ENCODE measurements at places on chromosomes 3 and 15.

DNA sequence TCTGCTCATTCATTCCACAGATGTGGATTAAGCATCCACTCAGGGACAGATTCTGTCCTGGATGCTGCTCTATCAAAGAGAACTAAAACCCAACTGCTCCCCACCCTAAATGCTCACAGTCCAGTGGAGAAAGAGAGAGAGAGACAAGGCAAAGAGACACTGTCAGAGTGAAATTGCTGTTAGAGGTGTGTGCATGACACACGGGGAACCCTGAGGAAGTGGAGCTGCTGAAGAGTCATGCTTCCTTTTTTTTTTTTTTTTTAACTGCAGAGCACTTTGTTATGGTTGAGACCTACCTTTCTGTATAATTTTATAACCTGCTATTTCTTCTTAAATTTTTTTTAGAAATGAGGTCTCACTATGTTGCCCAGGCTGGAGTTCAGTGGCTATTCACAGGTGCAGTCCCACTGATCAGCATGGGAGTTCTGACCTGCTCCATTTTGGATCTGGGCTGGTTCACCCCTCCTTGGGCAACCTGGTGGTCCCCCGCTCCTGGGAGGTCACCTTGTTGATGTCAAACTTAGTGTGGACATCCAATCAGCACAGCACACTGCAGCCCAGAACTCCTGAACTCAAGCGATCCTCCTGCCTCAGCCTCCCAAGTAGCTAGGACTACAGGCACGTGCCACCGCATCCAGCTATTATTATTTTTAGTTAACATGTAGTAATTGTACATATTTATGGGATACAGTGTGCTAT, 18.2 kb upstream of the PSTPIP1 start:
- no peak for DNase-seq

- DNase-seq: no peak
Observed at GRCh38 chr3:143795874-143796273, 52.4 kb downstream of the SLC9A9 start.

DNA sequence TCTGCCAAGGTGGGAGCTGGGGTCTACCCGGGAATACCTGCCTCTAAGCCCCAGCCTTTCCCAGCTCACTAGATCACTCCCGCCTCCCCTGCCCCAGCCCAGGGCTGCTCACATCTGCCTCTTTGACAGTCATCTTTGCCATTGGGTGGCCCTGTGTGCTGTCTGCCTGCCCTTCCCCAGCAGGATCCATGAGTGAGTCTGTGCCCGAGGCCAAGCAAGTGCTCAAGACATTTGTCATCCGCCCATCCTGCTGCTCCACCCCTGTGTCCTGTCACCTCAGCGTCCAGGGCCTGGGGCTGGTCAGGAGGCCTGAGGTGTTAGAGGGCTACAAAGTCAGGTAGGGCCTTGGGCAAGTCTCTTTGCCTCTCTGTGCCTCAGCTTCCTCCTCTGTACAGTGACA, 89.4 kb downstream of the LSM3 start:
- DNase-seq: no peak

DNA sequence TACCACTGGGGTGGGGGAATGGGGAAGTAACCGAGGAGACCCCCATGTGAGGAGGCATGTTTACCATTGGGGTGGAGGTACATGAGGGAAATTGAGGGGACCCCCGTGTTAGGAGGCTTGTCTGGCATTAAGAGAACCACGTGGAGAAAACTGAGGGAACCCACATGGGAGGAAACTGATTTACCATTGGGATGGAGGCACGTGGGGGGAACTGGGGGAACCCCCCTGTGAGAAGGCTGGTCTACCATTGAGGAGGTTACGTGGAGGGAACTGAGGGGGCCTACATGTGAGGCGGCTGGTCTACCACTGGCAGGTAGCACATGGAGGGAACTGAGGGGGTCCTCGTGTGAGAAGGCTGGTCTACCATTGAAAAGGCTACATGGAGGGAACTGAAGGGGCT, 159.4 kb downstream of the FBLN2 start:
- no peak for DNase-seq

- DNase-seq: no peak
Observed at GRCh38 chr3:24137958-24138875, 193.1 kb downstream of the NR1D2 start.

DNA sequence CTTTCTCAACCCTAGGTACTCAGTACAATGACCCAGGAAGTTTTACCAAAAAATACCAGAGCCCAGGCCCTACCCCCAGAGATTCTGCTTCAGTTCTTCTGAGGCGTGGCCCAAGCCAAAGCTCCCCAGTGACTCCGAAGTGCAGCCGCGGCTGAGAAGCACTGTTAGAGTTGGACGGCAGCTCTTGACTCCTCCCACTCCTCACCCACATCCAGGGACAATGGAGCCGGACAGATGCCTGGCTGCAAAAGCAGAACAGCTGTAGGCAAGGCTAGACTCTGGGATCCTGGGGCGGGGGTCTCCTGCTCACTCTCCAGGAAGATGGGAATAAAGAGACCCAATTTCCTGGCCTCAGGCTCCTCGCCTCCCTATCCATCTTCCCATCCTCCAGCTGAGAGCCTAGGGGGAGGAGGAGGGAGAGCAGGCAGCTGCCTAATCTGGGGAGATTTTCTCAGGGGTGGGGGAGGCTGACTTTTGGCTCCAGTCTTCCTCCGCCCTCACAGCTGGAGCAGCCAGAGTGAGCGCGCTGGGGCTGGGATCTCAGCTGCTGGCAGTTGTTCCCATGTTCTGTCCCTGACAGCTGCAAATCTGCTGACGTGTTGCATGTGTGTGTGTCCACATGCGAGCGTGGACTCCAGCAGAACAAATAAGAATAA, 223.8 kb downstream of the OPA1 start:
- DNase-seq: peak; percentile 41

GRCh38 chr3:193883551-193883950, 252.4 kb upstream of the HES1 start:
- DNase-seq: no peak

- no peak for DNase-seq
Observed at GRCh38 chr3:179464323-179465092, 13.2 kb upstream of the GNB4 start.

GRCh38 chr3:88986834-88987233, 120.6 kb upstream of the EPHA3 start:
- DNase-seq: peak; percentile 81

DNA sequence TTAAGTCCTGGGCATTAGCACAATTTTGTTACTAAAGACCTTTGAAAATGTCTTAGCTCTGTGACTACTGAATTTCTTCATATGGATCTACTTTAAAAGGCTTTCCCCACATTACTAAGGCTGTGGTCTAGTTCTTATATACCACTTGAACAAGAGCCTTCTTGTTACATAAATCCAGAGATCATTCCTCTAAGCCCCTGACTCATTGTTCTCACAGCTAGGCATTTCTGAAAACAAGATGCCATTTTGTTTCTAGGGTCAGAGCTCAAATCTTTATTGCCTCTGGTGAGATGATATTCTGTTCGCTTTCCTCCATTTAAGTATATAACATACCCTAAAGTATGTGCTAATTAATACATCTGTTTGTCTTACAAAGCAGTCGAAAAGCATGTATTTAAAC, 29.8 kb upstream of the LPP start:
- peak; percentile 74 for DNase-seq

DNA sequence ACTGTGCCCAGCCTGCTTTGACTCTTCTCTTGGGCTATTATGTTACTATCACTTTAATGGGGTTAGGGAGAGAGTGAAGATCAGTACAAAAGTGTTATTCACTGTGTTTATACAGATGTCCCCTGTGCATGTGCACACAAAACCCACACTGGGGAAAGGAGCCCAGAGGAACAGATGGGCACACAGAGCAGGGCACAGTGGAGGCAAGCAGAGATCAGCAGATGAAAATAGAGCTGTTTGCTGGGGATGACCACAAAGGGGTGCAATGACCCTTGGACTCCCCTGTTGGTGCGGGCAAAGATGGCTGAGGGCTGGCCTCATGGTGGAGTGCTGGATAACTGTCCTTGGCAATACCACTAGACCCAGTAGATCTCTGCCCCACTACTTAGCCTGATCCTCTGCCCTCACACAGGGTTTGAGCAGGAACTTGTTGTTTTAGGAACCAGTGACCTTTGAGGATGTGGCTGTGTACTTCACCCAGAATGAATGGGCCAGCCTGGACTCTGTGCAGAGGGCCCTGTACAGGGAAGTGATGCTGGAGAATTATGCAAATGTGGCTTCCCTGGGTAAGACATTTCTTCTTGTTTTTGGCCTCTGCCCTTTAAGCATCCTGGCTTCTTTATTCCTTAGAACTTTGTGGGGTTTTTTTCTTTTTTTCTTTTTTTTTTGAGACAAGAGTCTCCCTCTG, 5.3 kb downstream of the ZNF620 start:
- DNase-seq: no peak

GRCh38 chr3:197711973-197712707, 24.6 kb downstream of the RUBCN start:
- DNase-seq: peak; percentile 98

- DNase-seq: no peak
Observed at GRCh38 chr3:38095669-38096483, 41.1 kb downstream of the ACAA1 start.

DNA sequence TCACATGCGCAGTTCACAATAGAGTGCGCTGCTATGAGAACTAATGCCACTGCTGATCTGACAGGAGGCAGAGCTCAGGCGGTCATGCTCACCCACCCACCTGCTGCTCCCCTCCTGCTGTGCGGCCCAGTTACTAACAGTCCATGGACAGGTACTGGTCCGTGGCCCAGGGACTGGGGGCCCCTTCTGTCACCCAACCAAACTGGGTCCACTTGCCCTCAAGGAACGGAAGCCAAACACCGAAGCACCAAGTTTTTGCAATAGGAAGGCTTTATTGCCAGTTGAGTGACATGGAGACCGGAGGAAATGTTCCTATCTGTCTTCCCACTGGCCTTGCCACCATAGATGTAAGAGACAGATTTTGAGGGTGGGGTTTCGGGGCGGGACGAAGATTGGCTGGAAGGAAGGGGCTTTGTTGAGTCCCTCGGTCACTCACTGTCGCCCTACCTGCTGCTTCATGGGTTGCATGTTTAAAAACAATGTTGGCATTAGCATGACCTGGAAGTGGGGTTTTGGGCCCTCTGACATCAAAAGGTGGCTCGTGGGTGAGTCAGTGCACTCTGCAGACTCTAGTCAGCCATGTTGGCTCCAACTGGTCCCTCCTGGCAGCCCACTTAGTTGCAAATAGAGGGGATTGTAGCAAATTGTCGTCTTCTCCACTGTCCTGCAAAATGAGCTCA, 141.0 kb downstream of the TJP1 start:
- no peak for DNase-seq

- DNase-seq: no peak
Observed at GRCh38 chr3:56940976-56941375, 119.5 kb upstream of the SPATA12 start.

DNA sequence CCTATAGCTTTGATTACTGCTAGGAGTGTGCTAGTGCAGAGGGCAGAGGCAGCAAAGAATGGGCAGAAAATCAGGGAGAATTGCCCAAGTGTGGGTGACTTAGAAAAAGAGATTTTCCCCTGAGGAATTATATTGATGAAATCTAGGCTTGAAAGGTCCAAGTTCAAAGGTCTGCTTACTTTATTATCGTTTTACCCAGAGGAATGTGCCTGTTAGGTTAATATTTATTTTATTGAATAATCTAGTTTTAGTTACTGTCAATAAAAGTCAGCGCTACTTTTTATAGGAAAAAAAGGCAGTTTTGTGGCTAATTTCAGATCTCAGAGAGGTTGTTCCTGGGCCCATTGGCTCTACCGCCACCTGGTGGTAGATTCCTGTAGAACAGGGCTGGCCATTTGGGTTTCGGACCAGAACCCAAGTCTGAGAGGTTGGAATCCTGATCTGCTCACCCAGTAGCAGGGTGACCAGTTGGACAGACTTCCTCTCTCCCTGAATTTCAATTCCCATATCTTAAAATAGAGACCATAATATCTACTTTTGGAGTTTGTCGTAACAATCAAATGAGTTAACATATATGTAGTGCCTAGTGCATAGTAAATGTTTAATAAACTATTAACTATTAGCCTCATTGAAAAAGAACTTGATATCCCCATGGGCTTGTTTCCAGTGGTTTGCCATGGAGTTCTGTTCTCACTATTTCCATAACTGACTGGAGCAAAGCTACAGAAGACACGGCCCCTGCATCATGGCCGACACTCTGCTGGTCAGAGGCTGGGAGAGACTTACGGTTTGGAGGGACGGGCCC, 62.7 kb upstream of the ZNF148 start:
- peak; percentile 41 for DNase-seq

DNA sequence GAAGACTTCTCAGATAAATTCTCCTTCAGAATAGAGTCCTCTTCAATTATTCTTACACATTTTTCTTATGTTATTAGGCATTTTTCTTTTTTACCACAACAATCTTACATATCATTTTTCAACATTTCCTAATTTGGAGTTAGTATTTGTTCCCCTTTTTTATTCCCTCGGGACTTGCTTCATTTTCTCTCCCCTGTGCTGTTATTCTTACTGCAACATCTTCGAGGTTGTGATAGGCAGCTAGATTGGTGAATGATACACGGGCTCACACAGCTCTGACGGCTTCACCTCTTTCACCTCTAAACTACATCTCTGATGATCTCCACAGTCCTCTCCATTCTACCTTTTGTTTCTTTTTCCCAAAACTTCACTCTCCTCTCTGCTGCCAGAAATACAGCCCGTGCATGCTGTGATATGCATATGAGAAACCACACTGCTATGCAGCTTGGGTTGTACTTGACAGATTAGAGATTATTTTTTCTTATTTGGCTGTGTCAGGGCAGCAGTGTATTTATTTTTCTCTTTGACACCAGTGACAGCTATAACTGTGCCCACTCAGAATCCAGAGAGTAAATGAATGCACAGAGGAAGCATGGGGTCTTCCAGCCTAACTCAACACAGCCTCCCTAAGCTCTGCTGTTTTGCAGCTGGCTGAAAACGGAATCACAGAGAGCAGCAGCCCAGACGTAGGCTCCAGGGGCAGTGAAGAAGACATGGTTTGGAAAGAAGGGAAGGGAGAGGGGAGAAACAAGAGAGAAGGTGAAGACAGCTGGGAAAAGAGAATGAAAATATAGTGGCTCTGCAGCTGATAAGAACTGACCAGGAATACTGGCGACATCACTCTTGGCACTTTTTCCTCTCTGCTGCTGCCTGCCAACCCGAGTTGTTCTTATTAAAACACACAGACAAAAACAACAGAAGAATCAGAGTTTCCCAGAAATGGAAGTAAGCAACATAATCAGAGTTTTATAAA, 61.8 kb downstream of the SLC9A9 start:
- DNase-seq: peak; percentile 36

DNA sequence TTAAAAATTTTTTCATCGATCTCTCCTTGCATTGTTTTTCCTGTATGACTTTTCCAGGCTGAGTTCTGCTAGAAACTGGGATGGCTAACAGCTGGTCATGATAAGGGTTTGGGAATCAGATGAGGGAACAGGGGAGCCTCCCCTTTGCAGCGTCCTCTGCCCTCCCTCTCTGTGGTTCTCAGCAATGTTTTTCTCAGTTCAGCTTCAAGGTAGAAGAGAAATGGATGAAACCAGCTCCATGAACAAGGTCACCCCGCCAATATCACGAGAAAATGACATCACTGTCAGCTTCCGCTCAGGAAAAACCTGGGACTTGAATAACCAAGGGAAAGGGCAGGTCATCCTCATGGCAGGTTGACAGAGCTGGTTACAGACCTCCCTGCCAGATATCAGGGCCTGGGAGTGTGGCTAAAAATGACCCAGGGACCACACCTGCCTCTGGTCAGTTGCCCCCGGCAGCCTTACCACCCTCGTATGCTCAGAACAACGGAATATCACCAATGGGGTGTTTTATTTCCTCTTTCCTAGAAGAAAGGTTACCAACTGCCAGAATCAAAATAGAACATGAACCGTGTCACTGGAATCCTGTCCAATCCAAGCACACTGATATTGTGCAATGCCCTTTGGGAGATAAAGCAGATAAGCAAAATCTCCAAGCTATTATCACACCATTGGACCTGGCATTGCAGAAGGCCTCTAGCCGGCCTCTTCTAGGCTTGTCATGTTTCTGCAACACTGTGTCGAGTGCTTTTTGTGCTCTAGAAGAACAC, 26.1 kb downstream of the LSM3 start:
- peak; percentile 67 for DNase-seq

Measured in fibroblast of skin of right biceps (primary cell).